ENCODE measurements at places on chromosomes 4 and X.

GRCh38 chr4:33579951-33580350 lies 2664.4 kb downstream of the ARAP2 start:
- no peak for DNase-seq

DNA sequence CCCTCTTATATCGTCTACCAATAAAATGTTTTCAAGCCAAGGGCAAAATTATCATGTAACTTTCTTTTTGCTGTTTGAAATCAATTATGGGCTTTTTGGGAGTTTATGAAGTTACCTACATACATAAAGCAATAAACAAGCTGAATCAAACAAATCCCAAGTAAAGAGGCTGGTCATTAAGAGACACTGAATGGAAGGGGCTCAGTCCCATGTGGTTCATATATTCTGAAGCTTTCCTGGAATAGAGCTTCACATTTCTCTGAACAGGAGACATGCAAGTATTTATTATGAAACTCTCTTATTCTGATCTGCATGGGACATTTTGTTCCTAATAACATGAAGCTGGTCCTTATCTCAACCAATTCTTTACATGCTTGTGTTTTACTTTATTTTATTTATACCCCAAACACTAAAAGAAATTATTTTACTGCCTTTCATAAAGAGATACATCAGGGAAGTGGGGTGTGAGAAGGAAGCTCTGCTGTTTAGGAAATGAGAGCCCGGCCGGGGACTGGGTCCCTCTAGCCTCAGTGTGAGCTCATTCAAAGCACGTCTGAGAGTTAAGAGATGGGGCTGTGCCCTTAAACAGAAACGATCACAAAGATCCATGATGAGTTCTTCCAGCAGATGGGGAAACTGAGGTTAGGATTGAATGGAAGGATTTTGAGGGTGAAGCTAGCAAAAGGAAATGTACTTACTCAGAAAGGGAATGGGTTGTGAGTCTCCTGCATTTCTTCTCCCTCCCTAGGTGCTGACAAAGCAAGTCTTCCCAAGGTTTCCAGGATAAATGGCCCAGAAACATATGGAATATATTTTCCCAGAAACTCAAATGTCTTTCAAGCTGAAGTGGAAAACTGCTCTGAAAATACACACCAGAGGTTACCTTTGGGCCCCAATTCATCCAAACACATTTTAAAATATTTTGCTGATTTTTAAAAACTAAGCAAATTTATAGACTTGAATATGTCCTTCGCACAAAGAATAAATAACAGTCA lies 93.1 kb upstream of the LNX1 start:
- no peak for DNase-seq

DNA sequence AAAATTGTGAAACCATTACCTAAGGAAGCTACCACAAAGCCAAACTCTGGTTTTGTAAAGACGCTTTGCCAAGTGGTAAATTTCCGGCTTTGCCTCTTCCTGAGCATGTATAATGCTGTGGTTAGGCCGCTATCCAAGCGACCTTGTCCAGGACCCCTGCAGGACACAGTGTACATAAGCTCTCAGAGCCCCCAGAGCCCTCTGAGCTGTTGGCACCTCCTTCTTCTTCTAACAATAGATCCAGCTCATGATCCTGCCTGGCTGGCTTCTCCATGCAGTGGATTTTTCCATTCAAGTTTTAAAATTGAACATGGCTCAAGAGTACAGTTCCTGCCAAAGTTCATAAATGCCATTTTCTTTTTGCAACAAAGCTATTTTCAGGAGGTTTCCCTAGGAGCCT lies 326.7 kb downstream of the MAPK10 start:
- DNase-seq: no peak

DNA sequence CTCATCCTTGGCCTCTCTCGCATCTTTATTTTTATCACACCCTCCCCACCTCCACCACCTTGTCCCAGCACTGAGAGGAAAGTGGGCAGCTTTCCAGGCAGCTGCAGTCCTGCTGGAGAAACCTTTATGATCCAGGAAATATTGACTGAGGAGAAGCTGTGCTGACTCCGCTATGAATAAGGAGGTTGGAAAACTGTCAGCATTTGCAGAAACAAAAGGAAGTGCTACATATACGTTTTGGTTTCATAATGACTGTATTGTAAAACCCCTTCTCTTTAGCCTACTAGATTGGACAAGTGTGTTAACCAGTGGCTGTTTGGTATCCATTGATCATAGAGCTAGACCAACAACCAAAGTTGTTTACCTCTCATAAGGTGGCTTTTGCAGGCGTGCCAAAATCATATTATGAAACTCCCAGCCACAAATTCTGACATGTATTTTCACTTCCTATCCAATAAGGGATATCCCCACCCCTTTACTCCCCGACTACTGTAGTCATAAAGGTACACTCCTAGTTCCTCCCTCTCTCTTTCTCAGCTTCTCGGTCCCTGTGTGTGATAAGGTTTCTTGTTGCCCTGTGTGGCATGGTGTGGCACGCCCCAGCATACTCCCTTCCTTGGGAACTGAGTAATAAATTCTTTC lies 88.4 kb downstream of the GPR143 start:
- DNase-seq: no peak

DNA sequence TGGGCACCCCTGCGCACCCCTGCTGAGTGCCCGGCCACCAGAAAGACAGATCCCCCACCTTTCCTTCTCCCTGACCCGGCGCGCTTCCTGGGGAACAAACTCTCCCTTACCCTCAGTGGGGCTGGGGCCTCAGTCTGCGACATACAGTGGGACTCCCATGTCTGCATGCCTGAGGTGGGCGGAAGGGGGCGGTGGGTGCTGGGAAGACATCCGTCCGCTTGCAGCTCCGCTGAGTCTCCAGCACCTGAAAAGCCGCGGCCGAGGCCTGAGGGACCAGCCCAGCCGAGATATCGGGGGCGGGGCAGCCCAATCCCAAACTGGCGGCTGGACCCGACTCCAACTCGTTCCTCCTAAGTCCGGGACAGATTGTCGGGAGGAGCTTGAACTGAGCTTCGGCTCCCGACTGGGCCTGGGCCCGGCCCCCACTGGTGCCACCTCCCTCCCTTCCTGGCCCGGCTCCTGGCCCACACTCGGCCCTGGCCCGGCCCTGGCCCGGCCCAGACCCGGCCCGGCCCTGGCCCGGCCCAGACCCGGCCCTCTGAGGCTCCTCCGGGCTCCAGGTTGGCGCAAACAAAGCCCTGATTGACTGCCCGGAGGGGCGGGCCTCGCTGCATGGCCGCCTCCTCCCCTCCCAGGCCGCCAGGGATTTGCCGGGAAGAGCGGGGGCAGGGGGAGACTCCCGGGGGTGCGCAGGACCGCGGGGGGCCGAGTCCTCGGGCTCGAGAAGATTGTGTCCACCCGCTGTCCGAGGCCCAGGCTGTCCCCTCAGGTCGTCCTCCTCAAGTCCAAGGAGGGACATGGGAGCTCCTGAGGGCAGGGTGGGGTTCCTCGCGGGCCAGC lies 877 bp upstream of the SLC16A2 start:
- DNase-seq: no peak

GRCh38 chr4:87451537-87451936 lies 29.2 kb downstream of the NUDT9 start:
- no peak for DNase-seq

DNA sequence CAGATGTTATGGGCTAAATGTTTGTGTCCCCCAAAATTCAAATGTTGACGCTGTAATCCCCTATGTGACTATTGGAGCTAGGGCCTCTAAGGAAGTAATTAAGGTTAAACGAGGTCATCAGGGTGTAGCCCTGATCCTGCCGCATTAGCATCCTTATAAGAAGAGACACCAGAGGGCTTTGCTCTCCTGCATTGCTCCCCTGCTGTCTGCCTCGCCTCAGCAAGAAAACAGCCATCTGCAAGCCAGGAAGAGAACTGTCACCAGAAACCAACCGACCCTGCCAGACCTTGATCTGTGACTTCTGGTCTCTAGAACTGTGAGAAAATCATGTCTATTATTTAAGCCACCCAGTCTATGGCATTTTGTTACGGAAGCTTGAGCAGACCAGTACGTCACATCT lies 331.9 kb downstream of the DCTD start:
- no peak for DNase-seq

DNA sequence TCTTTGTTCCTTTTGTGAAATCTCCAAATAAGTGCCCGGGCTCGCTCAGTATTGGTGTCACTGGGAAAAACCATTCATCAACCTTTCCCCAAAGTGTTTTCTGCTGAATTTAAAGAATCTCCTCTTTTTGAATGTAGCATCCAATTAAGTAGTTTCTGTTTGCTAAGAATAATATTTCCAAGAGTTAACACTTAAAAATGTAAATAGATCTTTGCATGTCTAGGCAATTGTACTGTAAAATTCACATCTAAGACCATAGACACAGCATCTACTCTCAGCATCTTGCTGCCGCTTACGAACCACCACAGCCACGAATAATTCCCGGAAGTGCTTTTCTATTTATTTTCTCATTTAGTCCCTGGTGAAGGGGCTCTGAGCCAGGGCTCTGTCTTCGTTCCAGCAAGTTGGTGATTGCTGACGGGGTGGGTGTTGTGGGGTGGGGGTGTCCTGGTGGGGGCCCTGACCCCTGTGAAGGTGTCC lies 1.4 kb downstream of the NSG1 start:
- no peak for DNase-seq

GRCh38 chr4:108029731-108030130 lies 40.0 kb downstream of the HADH start:
- DNase-seq: no peak

- no peak for DNase-seq
These were observed 125.9 kb downstream of the AMELX start for GRCh38 chrX:11419102-11419501.

DNA sequence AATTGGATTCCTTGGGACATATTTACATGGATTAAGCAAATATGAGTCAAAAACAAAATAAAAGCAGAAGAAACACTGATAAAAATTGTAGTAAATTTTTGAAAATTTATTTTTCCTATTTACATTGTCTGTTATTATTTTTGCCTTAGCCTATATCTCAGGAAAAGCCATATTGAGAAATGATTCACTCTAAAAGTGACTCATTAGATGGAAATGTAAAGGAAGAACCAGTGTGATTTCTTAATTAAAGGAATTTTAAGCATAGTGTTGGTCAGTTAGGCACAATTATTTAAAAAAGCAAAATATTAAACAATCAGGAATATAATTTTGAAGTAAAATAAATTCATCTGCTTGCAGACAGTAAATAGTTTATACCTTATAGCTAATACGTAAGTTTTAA lies 167.4 kb upstream of the NAP1L5 start:
- no peak for DNase-seq

- DNase-seq: no peak
These were observed 18.3 kb upstream of the PITX2 start for GRCh38 chr4:110641218-110641617.

DNA sequence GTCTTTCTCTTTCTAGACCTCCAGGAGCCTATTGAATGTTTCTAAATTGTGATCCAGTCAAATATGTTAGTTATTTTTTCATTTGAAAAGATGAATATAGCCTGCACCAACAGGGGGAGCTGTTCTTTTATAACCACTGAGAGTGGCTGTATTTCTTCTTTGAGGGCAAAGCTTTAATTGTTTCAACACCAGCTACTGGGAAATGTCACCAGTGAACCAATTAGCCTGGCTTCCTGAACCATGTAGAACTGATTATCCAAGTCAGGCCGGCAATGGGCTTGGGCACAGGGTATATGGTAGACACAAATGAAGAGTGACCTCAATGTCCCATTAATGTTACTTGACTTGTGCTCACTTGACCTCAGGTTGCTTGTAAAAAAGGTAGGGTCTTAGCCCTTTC lies 4.8 kb upstream of the DAPP1 start:
- DNase-seq: no peak

DNA sequence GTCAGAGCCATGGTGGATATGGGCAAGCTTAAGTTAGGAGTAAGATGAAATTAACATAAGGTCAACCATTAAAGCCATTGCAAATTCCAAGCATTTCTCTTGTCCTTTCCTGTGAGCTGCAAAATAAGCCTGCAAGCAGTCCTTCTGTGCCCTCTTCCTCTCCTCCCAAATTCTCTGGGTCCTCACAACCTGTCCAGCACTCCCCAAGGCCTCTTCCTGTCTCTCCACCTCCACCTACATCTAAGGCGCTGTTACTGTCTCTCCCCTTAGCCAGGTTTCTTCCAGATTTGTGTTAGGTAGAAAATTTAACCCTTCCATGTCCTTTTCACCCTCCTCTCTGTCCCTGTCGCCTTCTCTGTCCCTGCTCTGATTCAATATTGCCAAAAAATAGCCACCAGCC lies 22.2 kb downstream of the ETDC start:
- DNase-seq: no peak

Data from stimulated activated CD4-positive, alpha-beta T cell treated with anti-CD3 and anti-CD28 coated beads, Interleukin-1b, Interleukin-23, amount 100 ng/mL, for 1 hour (primary cell).